ENCODE measurements at places on chromosomes 11 and 22. TPM values are rescaled to one million over a fixed set of nuclear protein-coding genes. Genes with fewer than 3 reads are reported as not detected.

RAB36 gene
- total RNA-seq = 0.31 TPM

PATE2 gene
- not detected for total RNA-seq

LRP5 gene
- total RNA-seq = 6.1 TPM

TBCEL gene
- total RNA-seq = 6.0 TPM

TYR gene
- not detected for total RNA-seq

GGT1 gene
- 41.5 TPM for total RNA-seq

ADM2 gene
- 7.3 TPM for total RNA-seq

MAP6 gene
- not detected for total RNA-seq

CLCF1 gene
- total RNA-seq = 0.45 TPM

ARHGAP8 gene
- 0.88 TPM for total RNA-seq

TSPAN18 gene
- total RNA-seq = 8.2 TPM

Measured in activated CD4-positive, alpha-beta memory T cell treated with anti-CD3 and anti-CD28 coated beads for 36 hours (primary cell).